ENCODE measurements at places on chromosomes 5 and 9.

GRCh38 chr9:16386007-16386826, 484.3 kb downstream of the BNC2 start:
- no peak for DNase-seq

DNA sequence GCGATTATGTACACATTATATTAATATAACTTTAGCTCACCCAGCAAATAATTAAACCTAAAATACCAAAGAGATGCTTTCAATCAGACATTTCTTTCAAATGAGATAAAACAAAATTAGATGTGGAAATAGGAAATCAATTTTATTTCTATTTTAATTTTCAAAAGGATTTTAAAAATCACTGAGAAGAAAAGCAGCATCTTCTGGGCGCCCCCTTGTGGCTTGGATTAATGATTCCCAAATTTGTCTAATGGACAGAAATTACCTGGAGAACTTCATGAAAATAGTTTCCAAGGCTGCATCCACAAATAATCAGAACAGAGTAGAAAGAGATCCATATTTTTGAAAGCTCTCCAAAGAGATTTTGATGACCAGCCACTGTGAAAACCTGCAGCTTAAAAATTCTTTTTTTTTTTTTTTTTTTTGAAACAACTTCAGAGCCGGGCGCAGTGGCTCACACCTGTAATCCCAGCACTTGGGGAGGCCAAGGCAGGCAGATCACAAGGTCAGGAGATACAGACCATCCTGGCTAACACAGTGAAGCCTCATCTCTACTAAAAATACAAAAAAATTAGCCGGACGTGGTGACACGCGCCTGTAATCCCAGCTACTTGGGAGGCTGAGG, 50.9 kb upstream of the CEMIP2 start:
- no peak for DNase-seq

DNA sequence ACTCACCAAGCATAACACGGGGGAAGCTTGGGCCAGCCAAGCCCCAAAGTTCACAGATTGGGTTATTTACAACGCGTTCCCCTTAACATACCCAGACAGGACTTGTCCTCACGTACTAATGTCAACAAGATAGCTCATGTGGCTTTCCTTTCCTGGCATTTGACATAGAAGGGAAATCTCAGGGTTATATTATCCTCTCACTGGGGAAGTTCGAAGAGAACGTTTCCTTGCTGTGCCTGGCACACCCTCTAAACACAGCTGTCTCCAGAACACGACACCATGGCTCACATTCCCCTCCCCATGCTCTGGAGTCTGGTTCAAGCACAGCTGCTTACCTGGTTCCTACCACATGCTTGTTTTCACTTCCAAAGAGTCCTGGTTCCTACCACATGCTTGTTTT, 46.8 kb upstream of the OTULINL start:
- DNase-seq = no peak

- DNase-seq = no peak
Measured at GRCh38 chr9:79471580-79472543, 99.9 kb upstream of the TLE4 start.

- no peak for DNase-seq
Measured at GRCh38 chr5:81850501-81851357, 99.8 kb upstream of the SSBP2 start.

DNA sequence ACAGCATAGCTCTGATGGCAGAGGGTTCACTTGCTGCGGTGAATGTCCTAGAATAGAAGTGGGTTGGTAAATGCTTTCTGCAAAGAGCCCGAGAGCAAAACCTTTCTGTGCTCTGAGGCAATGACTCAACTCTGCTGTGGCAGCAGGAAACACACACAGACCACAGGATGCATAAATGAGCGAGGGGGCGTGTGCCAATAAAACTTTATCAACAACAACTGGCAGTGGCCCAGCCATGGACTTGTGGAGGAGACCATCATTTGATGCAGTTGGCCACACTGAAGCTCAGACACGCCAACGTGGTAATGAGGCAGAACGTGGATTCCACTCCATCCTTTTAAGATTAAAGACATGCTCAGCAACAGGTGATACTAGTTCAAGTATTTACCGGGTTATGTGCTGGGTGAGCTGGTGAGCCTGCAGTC, 6.8 kb downstream of the MRPL36 start:
- DNase-seq = no peak

GRCh38 chr9:23160952-23161469, 665.0 kb downstream of the ELAVL2 start:
- DNase-seq = no peak

DNA sequence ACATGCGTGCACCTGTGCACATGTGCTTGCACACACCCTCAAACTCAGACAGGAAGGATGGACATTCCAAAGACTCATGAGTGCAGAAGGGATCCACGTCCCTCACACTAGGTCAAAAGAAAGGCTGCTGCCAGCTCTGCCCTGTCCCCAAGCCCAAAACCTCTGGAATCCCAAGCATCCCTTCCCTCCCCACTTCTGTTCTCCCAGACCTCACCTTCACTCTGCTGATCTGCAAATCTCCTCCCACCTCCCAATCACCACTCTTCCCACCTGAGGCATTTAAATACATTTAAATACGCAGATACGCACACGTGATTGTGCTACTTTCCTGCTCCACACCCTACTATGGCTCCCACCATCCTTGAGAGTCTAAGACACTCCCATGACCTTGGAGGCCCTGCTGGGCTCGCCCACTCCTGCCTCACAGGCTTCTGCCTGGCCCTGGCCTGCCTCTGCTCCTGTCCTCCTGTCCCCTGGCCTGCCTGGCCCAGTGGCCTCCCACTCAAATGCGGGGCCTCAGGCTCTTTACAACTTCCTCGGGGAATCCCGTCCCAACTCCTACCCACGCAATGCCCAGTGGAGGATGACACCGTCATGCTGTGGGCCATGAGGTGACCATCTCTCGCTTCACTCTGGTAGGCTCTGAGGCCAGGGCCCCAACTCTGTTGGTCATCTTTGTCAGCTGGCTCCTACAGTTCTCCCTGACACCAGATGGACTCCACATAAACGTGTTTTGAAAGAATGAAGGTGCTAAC, 478.4 kb upstream of the DAP start:
- DNase-seq = no peak

DNA sequence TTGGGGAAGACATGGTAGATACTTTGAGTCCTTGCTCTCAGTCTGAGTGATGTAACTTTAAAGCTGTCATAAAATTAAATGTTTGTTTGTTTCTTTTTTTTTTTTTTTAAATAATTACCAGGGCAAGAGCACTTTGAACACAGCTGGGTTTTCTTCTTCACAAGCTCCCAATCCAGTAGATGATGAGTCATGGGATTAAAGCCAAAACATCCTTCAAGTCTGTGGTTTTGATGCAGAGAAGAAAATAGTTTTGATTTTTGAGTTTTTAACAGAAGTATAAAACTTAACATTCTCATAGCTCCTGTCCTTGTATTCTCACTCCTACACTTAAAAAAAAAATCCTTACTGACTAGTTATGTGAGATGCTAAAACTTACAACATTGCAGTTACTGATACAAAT, 34.8 kb upstream of the IL31RA start:
- DNase-seq = no peak

DNA sequence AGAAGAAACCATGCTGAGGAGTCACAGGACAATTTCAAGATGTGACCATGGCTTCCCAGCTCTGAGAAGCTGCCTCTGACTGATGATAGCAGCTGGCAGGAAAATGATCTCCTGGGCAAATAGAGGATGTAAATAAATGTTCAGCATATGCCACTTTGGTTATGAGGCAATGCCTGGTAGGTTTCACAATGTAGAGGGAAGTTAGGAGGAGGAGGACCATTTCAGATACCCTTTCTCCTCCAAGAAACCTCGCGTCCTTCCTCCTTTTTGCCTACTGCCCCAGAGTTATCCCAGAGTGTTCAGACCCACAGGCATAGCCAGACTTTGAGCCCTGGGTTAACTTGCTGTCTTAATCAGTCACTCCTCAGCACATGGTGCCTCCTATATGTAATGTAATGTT, 541.6 kb upstream of the DAP start:
- no peak for DNase-seq

GRCh38 chr5:115267617-115268016, 4.9 kb upstream of the PGGT1B start:
- no peak for DNase-seq

- no peak for DNase-seq
Measured at GRCh38 chr9:3238236-3238635, 287.6 kb downstream of the RFX3 start.

DNA sequence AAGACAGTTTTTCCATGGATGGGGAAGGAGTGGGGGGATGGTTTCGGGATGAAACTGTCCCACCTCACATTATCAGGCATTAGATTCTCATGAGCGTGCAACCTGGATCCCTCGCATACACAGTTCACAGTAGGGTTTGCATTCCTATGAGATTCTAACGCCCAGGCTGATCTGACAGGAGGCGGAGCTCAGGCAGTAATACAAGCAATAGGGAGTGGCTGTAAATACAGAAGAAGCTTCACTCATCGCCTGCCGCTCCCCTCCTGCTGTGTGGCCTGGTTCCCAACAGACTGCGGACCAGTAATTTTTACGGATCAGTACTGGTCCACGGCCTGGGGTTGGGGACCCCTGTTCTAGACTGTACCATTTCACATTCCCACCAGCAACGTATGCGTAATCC, 68.3 kb upstream of the OTULINL start:
- no peak for DNase-seq

DNA sequence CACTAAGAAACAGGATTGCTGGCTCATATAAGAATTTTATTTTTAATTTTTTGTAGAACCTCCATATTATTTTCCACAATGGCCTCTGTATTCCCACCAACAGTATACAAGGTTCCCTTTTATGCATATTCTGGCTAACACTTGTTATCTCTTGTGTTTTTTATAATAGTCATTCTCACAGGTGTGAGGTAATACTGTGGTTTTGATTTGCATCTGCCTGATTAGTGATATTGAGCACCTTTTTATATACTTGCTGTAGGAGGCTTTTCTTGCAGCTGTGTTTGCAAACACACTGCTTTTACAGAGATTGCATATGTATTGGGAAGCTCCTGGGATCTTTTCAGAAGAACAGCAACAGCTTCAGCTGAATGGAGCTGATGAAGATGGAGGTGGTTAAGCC, 164.8 kb downstream of the DEPDC1B start:
- no peak for DNase-seq

DNA sequence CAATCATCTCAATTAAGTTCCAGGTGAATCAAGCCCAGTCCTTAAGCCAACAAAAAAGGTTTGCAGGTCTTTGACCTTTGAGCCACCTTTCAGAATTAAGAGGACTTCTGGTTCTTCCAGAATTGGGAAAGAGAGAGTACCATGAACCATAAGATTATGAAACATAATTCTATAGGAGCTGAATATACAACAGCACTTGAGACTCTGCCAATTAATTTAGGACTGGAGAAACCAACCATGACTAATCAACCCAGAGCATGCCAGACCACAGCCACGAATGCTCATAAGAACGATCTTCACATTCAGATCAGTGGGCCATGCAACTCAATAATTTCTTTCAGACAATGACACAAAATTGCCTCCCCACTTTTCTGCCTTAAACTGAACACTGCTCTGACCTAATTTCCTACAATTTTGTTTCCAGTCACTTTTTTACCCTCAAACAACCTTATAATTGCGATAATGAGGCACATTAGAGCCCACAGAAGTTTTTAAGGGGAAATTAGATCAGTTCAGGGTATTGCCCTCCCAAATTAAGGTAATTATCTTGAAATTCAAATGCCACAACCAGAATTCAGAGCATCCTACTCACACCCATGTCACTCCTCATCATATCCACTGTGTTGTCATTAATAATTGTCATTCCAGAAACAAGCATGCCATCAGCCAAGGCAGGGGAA, 213.4 kb downstream of the ATPSCKMT start:
- DNase-seq = no peak

- no peak for DNase-seq
Measured at GRCh38 chr5:172707285-172708182, 63.5 kb downstream of the DUSP1 start.

GRCh38 chr9:79061752-79062616, 509.8 kb upstream of the TLE4 start:
- DNase-seq = no peak

DNA sequence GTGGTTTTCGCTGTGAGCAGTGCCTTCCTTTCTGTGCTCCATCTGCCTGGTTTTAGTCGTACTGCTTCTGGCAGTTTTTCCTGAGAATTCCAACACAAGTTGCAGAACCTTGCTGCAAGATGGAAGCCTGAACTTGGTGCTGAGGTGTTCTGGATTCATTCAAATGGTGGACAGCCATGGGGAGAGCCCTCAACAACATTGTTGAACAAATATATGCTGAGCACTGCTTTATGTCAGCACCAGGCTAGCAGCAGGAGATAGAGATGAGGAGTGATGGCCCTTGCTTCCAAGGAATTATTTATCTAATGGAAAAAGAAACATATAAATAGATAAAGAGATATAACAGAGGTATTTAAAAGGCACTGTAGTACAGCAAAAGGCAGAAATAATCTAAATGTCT, 7.3 kb upstream of the RPS6 start:
- no peak for DNase-seq

GRCh38 chr5:173746047-173746646, 129.7 kb upstream of the BOD1 start:
- DNase-seq = no peak

DNA sequence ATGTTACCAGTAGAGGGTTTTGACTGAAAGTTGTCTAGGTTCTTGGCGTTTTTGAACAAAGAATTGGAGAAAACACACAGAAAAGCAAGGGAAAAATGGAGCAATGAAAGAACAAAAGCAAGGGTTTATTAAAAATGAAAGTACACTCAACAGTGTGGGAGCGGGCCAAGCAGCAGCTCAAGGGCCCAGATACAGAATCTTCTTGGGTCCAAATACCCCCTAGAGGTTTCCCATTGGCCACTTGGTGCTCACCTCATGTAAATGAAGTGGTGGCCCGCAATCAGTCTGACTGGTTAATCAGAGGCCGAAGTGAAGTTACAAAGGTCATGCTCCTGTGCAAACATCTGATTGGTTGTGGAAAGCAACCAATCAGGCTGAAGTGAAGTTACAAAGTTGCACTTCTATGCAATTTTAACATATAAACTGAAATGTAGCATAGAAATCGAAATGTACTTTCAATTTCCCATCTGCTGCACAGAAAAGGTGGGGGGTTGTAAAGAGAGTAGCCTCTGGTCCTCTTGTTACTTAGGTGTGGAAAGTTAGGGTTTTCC, 1.9 kb upstream of the GM2A start:
- no peak for DNase-seq

DNA sequence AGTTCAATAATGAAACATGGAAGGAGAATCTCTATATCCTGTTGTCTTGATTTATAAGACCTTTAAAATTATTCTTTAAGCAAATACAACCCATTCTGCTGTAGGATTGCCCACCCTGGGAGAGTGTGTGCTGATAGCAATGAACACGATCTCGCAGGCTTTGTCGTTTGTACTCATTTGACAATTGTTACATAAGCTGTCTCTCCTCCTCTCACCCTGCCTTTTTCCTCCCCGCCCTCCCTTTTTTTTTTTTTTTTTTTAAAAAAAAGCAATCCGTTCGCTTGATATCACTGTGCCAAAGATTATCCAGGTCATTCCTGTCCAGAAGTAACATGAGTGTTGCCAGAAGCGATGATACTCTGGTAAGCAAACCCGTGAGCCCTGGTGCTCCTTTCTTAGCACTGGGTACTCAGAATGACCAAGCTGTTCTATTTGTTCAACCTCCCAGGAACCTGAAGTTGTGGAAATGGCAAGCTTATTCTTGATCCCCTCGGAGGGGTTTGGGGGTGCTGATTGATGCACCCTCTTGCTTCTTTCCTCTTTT, 82.7 kb upstream of the CTSL start:
- DNase-seq = no peak
